ENCODE measurements at places on chromosomes 6 and 20. TPM values are rescaled to one million over a fixed set of nuclear protein-coding genes. Genes with fewer than 3 reads are reported as not detected.

Gene BACH2
- 0.78 TPM for total RNA-seq

Gene DEFB124
- total RNA-seq, result not detected

Gene PKIB
- total RNA-seq, result 2.6 TPM

Gene SIRPA
- total RNA-seq, result 26.3 TPM

Gene SMLR1
- total RNA-seq, result not detected

Gene SLC17A4
- not detected for total RNA-seq

Gene NKX2-2
- not detected for total RNA-seq

Gene LIME1
- 1.3 TPM for total RNA-seq

Gene ADGRF1
- total RNA-seq, result not detected

Gene CRIP3
- not detected for total RNA-seq

Gene EPB41L1
- 17.6 TPM for total RNA-seq

Gene KIFC1
- 31.4 TPM for total RNA-seq

Gene OR2B6
- total RNA-seq, result not detected

Gene KIAA0408
- total RNA-seq, result 1.6 TPM

Gene PXT1
- total RNA-seq, result not detected

Gene GPR6
- total RNA-seq, result not detected

Gene RBPJL
- not detected for total RNA-seq

Gene SEL1L2
- not detected for total RNA-seq

Gene OR2H2
- total RNA-seq, result not detected

Gene BICRAL
- 3.7 TPM for total RNA-seq

Gene GABRR1
- total RNA-seq, result not detected

Gene PSMF1
- total RNA-seq, result 118 TPM

Gene CALHM6
- total RNA-seq, result 2.0 TPM

Gene SLC22A2
- not detected for total RNA-seq

Gene TREM2
- not detected for total RNA-seq

Gene MATN4
- total RNA-seq, result not detected

Gene HEY2
- total RNA-seq, result not detected

Gene CRISP3
- not detected for total RNA-seq

Gene SLA2
- total RNA-seq, result not detected

Gene KCNB1
- under 0.01 TPM for total RNA-seq

Gene RAET1L
- total RNA-seq, result not detected

Gene ENPP1
- 3.6 TPM for total RNA-seq

Gene TBXT
- total RNA-seq, result not detected

Gene HLA-G
- total RNA-seq, result 0.91 TPM

Gene CDH4
- 21.2 TPM for total RNA-seq

Gene ZC2HC1B
- not detected for total RNA-seq

Gene TTLL9
- not detected for total RNA-seq

Gene TCP11
- total RNA-seq, result not detected

Gene TRDN
- not detected for total RNA-seq

Gene FERMT1
- total RNA-seq, result 13.2 TPM

Gene KPNA5
- total RNA-seq, result 3.1 TPM

Gene CUL7
- total RNA-seq, result 38.7 TPM

Gene KIZ
- total RNA-seq, result 5.4 TPM

Gene TMEM200A
- 5.0 TPM for total RNA-seq

Gene SIRPB2
- total RNA-seq, result not detected

Gene MROH8
- total RNA-seq, result 0.39 TPM

Gene ZDHHC14
- 4.3 TPM for total RNA-seq

Gene EYS
- not detected for total RNA-seq

Gene BPIFB1
- total RNA-seq, result not detected
